ENCODE measurements at places on chromosomes 12 and 14.

- no peak for DNase-seq
Measured at GRCh38 chr14:37278636-37279538, 81.2 kb downstream of the MIPOL1 start.

DNA sequence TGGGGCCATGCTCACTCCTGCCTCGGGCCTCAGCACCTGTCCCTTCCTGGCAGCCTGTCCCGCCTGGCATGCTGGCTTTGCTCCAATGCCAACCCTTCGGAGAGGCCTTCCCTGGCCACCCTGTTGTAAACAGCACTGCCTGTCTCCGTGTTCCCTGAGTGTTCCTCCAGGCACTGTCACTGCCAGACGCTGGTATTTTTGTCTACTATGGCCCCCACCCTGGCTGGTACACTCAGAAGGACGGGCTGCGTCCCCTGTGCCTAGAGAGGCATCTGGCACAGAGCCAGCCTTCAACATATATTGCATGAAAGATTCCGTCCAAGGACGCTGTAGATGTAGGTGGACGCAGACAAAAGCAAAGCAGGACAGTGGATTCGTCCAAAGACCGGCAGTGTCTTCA is 2.7 kb upstream of the ASPG start:
- no peak for DNase-seq

DNA sequence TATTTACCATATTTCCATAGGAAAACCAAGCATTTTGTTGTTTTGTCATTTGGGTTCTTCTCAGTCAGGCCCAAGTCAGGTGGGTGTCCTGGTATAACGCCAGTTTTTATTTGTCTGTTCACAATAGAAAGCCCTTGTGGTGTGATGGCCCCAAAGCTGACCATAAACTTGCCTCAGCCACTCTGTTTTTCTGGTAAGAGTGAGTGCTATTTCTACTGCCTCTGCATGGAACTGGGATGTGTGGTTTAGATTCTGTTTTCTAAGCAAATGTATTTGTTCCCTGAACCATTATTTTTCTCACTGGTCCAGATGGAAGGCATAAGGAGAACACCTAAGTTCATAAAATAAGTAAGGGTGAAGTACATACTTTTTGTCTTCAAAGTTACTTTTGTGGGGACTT is 1.8 kb upstream of the SSPN start:
- DNase-seq: no peak

DNA sequence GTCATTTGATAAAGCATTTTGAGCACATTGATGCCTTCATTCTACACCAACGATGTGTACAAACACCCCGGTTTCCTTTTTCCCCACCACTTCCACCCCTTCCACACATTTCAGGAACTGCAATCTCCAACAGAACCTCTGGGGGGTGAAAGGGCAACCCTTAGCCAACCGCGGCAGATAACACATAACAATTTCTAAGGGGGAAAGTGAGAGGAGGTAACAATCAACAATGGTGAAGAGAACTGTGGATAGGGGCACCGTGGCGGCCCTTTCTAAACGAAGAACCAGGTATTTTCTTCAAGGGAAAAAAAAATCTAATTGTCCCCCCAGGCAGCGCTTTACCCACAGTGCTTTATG is 1.1 kb downstream of the KITLG start:
- no peak for DNase-seq

DNA sequence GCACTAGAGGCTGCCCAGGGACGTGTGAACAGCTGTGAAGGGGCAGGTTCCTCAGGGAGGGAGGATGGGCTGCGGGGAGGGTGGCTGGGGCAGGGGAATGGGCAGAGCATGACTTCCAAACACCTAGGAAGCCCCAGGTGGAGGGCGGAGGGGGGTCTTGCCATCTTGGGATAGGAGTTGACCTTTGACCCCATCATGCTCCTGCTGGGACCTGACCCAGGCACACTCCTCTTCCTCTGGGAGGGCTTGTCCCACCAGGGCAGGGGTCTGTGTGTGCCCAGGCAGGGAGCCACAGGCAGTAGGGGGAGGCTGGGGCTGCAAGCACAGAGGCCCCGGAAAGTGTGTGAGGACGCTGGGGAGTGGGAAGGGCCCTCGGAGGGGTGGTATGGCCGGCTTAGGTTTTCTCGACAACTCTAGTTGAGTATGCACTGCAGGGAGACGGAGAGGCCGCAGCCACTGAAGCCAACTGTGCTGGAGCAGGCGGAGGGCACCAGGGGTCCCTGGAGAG is 3.3 kb upstream of the ANKRD9 start:
- DNase-seq: no peak

- no peak for DNase-seq
Measured at GRCh38 chr12:113134071-113134470, 1.5 kb downstream of the RASAL1 start.

GRCh38 chr14:72745991-72746980 is 147.6 kb downstream of the DPF3 start:
- no peak for DNase-seq

GRCh38 chr14:94548131-94548998 is 12.9 kb upstream of the SERPINA4 start:
- DNase-seq: no peak

GRCh38 chr14:36556811-36557433 is 25.5 kb downstream of the NKX2-8 start:
- peak; percentile 11 for DNase-seq

- no peak for DNase-seq
Measured at GRCh38 chr12:111715279-111715678, 29.4 kb downstream of the ACAD10 start.

DNA sequence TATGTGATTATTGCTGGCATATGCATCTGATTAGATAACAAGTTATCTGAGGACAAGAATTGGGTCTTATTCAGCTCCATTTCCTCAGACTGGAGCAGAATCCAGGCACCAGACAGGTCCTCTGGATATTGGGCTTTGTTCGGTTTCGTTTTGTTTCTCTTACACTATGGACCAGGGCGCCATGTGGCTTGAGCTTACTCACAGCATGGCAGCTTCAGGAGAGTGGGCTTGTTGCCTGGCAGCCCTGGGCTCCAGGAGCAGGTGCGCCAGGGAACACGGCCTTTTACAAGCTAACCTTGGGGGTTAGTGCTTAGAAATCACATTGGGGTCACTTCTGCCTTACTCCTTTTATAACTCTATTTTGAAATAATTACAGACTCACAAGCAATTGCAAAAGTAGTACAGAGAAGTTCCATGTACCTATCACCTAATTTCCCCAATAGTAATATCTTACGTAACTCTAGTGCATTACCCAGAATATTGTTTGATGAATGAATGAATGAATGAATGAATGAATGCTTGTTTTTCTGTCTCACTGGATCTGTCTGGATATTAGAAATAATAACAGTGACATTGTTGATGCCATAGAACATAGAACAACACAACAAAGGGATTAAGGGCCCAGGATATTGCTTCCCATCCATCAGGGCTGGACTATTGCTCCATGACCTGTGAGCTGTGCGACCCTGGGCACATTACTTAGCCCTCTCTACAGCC is 39.0 kb downstream of the CMKLR1 start:
- no peak for DNase-seq

GRCh38 chr14:91300283-91300895 is 55.9 kb upstream of the GPR68 start:
- DNase-seq: no peak

- DNase-seq: no peak
Measured at GRCh38 chr12:10291030-10291429, 16.6 kb upstream of the KLRD1 start.

DNA sequence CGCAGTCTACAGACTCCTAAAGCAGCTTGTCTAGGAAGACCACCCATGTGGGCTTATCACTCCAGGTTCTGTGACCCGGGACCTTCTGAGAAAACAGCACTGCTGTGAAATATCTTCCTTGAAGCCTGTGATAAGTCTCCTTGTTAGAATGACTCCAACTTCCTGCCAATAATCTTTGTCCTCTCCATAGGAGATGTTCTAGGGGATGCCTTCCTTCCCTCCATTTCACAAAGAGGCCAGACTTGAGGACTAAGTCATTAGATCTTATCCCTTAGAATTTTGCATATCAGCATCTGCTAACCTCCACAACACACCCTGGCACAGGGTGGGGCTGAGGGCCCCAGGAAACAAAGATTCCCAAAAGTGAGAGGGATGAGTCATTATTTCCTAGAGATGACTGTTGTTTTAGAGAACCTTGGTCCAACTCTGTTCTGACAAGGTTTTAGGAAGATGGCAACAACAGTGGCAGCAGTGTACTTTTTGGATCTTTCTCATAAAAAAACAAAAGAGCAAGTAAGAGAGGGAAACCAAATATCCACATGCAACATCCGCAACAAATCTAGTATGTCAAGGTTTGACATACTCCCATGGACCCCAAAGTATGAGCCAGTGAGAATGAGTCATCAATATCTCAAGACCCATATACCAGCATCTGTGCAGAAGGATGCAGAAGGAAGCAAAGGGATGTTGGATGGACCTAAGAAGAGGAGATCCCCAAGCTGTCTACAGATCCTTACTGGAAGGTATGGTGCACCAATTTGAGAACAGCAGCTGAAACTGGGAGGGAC is 6.0 kb downstream of the LTB4R start:
- DNase-seq: no peak

DNA sequence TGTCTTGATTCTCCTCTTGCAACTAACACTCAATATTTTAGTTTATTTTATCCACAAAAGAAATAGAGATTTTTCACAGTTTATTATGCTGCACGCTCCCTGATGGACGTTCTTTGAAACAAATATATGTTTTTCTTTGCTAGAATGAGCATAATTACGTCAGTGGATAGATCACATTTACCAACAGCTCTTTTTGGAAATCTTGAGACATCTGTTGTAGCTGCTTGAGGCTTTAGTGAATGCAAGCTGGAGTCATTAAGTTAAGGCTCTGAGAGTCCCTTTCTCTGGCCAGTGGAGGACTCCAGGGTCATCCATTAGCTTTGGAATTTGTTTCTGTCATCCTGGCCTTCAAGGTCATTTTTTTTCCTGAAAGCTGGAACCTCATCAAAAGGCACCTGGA is 405.6 kb upstream of the TMEM132C start:
- no peak for DNase-seq

- DNase-seq: no peak
Measured at GRCh38 chr12:52845946-52846345, 2.8 kb downstream of the KRT78 start.

- DNase-seq: no peak
Measured at GRCh38 chr12:76449583-76449982, 101.4 kb upstream of the BBS10 start.

DNA sequence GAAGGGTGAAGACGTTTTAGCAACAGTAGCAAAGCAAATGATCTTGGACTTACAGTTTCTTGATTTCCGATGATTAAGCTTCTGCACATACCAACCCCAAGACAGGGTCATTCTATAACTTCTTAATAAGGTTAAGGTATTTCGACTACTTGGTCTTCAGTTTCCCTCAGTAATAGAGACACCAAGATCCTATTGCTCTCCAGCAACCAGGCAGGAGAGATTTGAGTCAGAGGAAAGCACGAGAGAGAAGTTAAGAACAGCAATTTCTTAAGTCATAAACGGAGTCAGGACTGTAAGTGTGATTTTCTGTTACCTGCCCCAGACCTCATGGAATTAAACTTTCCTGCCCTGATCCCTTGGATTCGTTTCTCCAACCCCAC is 215.6 kb downstream of the TTC8 start:
- DNase-seq: no peak

GRCh38 chr14:96409701-96410100 is 17.8 kb downstream of the AK7 start:
- no peak for DNase-seq

DNA sequence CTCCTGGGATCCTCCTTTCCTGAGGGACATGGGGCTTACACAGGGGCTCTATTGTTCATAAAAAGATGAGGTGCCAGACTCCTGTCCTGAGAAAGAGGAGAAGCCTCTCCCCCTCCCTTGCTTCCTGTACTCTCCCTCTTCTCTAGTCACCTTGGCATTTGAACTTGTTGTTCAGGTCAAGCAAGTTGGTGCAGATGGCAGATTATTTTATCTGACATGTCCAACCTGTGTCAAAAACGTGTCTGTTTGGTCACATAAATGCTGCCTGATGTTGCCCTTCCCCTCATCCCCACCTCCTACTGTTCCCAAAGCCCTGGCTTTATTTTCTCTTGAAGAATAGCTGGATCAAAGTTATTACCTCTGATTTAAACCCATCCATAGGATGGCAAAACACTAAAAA is 154.8 kb downstream of the TMX1 start:
- no peak for DNase-seq

DNA sequence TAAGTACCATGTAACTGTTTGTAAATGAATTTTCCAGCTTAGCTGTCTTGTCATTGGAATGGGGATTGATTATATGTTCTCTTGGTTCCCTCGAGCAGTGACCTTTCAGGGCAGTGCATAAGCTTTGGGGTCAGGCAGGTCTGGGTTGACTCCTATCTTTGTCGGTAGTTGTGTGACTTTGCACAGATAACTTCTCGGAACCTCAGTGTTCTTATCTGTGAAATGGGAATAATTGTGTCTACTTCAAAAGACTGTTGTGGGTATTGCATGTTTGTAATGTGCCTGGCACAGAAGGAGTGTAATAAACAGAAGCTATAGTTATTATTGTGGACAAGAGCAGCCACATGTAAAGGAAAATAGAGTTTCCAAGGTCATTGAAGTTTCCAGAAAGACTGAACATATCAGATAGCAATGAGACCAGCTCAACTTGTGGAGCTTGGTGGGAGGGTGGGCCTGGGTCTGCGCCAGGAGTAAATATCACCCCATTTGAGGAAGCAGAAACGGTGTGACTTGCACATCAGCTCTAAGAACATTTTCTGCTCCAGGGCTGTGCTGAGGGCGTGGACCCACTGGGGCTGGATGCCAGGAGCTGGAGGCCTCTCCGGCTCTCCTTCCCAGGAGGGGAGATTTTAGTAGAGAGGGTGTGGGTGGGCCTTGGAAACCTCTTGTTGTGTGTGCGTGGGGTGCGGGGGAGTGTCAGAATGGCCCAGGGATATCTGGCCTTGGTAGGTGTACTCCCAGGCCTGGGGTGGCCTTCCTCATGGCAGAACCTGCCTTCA is 19.7 kb downstream of the FOS start:
- no peak for DNase-seq

GRCh38 chr12:44960856-44961255 is 84.7 kb upstream of the NELL2 start:
- DNase-seq: no peak

GRCh38 chr12:132545164-132545953 is 55.4 kb downstream of the FBRSL1 start:
- DNase-seq: no peak

GRCh38 chr12:75194250-75194649 is 15.4 kb downstream of the KCNC2 start:
- no peak for DNase-seq

DNA sequence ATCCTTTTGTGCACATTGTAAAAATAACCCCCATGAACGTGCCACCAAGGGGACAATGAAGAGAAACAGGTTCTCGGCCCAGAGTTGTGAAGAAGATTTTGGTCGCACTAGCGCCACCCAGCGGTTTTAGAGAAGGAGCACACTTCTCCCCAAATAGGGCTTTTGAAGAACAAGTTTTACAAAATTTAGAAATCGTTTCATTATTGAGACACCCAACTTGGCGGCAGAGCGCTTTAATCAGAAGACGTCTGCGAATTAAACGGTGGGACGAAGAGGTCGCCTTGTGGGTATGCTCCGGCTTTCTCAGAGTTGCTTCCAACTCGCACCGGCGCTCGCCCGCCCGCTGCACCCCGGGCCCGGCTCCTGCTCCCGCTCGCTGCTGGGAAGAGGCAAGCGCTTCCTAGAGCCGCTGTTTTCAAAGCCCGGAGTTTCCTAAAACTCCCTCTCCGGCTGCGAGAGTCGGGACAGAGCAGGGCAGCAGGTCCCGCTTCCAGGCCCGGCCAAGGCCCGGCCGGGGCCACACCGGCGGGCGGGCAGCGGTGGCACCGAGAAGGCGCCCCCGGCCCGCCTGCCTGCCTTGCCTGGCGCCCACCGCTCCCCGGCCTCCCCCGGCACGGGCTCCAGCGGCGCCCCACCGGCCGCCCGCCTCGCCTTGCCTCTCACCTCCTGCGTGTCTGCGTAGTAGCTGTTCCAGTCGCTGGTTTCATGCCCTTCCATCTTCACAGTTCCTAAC is 645 bp downstream of the FOXA1 start:
- DNase-seq: peak; percentile 1
